Activated CD4-positive, alpha-beta T cell treated with anti-CD3 and anti-CD28 coated beads for 4 hours (primary cell): ENCODE measurements at places on chromosomes 6 and 20.

DNA sequence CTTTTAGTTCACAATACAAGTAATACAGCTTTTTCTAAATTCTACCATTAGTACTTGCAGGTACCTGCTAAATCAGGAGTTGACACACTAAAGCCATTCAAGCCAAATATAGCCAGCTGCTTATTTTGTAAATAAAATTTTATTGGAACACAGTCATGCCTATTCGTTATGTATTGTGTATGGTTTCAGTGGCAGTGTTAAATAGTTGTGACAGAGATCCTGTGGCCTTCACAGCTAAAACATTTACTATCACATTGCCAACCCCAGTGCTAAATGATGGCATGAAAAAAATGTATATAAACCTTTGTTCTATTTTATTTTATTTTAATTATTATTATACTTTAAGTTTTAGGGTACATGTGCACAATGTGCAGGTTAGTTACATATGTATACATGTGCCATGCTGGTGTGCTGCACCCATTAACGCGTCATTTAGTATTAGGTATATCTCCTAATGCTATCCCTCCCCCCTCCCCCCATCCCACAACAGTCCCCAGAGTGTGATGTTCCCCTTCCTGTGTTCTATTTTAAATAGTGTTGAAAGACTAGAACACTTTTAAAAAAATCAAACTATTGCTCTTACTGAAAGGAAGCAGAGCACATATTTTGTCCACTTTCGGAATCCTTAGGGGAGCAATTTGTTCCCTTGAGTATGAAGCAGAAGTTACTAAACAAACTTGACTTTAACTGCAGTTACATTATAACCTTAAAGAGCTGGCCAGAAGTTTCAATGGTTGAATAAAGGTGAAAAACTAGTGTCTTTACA is 115.7 kb downstream of the PRIM2 start:
- DNase-seq, result no peak

DNA sequence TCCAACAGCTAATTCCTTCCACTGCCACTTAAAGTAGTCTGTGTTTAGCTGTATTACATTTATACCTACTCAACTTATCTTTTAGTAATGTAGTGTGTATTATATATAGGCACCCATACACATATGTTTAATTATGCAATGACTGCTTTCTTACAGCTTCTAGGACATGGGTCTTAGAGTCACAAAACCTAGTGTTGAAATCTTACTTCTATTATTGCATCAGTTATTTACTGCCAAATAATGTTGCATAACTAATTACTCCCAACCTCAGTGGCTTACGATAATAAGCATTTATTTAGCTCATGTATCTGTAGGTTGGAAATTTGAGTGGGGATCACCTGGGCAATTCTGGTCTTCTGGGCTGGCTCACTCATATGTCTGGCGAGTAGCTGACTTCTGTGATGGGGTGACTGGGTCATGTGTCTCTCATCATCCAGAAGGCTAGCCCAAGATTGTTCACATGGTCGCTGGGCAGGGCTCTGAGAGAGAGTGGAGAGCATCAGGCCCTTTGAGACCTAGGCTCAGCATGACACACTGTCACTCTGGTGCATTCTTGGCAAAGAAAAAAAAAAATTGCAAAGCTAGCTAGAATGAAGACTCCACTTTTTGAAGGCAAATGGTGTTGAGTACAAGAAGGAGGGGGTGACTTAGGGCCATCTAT is 187.0 kb downstream of the PLCB1 start:
- no peak for DNase-seq

DNA sequence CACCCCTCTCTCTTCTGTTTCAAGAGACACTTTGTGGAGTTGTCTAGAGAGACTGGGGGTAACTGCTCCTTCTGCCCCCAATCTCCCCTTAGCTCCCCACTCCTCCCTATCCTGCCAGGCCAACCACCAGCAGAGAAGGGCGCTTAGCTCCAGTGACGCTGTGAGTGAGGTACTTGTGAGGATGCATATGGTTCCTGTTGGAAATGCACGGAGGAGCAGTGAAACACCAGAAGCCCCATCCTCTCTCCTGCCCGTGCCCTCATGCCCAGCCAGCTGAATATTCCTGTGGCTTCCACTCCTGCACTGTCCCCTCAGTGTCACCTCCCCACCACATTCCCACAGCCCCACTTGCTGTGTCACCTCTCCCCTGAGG is 11.9 kb downstream of the NT5E start:
- no peak for DNase-seq

DNA sequence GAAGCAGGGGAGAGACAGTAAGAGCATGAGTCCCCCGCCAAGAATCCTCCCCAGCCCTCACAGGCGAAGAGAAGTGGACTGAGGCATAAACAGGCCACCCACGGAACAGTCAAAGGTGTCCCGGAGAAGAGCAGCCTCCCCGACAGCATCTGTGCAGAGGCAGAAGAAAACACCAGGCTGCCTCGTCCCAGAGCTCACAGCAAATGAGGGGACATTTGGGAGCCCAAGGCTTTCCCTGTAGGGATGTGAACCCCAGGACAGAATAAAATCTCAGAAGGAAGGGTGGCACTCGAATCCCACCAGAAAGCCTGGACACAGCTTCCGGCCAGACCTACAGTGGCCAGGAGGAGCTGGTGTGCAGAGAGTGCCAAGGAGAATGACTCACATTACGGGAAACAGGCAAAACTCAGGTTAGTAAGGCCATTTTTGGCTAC is 90.4 kb downstream of the DLL1 start:
- no peak for DNase-seq

- no peak for DNase-seq
These were observed 46.5 kb upstream of the PLCB4 start for GRCh38 chr20:9022376-9022775.

GRCh38 chr6:26089272-26089671 is 2.0 kb downstream of the HFE start:
- DNase-seq, result no peak

DNA sequence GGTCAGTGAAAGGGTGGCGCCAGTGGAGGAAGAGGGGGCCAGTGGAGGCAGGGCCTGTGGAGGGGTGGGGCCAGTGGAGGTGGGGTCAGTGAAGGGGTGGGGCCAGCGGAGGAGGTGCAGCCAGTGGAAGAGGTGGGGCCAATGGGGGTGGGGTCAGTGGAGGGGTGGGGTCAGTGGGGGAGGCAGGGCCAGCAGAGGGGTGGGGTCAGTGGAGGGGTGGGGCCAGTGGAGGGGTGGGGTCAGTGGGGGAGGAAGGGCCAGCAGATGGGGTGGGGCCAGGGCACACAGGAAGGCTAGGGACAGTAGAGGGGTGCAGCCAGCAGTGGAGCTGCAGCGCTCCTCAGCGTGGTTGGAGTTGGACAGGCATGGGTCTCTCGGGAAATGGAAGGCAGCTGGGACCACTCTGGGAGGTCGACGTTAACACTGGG is 18.7 kb downstream of the ADRM1 start:
- no peak for DNase-seq

- no peak for DNase-seq
These were observed 41.7 kb downstream of the PMEPA1 start for GRCh38 chr20:57667924-57668782.

- peak; percentile 46 for DNase-seq
These were observed 94.8 kb upstream of the CNKSR3 start for GRCh38 chr6:154605178-154605881.

DNA sequence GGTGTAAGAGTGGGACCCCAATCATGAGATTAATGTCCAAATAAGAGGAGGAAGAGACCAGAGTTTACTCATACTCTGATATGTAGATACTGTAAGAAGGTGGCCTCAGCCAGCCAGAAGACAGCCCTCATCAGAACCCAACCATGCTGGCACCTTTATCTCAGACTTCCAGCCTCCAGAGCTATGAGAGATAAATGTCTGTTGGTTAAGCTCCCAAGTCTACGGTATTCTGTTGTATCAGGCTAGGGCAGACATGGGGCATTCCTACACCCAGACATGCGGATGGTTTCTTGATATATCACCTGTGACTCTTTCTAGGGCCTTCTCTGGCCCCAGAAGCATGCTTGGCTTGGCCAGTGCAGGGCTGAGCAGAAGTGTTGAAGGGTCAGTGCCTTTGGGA is 247.4 kb upstream of the RIN2 start:
- DNase-seq, result no peak

DNA sequence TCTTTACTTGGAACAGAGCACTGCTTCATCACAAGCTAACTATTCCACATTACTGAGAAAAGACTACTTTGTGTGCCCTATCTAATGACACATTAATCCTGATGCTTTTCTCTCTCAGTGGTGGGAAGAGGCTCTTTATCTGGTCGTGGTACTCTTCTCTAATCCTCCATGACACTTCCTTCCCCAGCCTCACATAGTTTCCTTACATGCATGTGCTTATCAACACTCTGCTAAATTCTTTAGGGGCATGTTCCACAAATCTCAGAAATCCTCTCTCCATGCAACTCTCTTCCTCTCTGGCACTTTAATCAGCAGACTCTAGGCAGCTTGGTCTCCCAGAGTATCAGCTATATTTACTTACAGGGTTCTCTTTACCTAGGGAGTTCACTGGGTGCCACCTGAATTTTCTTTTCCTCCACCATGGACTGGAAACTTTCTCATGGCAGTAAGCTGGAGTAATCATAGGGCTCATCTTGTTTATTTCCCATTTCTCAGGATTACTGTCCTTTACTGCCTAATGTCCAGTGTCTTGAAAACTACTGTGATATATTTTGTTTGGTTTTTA is 27.0 kb upstream of the SLC22A2 start:
- DNase-seq, result no peak

DNA sequence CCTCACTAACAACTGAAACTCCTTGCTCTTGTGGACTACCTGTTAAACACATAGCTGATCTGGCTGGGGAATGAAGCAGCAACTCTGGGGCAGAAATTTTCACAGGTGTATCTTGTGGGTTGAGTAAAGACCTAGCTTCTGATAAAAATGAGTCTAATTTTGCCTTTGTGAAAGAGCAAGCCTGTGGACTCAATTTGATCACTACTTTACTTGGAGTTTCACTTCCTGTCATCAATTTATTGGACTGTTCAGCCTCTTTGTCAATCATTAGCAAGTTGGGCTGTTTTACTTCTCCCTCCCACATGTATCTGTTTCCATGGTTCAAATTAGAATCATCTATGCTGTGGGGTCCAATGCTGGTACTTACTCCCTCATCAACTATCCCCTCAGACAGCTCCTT is 29.6 kb upstream of the CRIP3 start:
- no peak for DNase-seq

GRCh38 chr6:36033935-36034334 is 6.3 kb downstream of the MAPK14 start:
- peak; percentile 19 for DNase-seq
